ENCODE measurements at places on chromosomes 16 and 17.

DNA sequence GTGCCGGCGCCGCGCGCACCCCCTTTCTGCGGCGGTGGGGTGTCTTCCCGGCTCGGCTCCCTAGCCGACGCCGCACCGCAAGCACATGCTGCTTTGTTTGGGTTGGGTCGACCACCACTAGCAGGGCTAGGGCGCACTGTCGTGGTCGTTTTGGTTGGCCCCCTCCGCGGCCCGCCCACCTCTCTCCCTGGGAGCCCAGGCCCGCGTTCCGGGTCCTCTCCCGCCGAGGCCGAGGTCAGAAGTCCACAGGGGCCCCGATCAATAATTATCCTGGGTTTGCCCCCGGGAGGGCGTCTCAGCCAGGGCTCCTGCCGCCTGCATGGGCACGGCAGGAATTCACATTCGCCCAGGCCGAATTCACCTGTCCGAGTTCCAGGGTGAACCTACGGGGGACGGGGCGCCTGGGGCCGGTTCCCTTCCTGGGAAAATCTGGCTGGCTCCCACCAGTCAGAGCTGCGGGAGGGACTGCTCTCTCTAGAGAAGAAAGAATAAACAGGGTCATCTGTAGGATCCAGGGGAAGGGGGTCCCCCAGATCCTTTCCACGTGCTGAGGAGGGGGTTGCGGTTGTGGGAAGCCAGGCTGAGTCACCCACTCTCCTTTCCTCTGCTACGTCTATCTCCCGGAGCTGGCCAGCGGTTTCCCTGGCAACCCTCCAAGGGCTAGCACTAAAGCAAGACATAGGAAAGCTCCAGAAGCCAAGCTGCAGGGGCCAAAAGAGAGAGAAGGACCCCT is 584 bp upstream of the STAT5B start:
- DNase-seq = no peak

GRCh38 chr17:64147110-64148016 is 17.4 kb upstream of the ERN1 start:
- no peak for DNase-seq

DNA sequence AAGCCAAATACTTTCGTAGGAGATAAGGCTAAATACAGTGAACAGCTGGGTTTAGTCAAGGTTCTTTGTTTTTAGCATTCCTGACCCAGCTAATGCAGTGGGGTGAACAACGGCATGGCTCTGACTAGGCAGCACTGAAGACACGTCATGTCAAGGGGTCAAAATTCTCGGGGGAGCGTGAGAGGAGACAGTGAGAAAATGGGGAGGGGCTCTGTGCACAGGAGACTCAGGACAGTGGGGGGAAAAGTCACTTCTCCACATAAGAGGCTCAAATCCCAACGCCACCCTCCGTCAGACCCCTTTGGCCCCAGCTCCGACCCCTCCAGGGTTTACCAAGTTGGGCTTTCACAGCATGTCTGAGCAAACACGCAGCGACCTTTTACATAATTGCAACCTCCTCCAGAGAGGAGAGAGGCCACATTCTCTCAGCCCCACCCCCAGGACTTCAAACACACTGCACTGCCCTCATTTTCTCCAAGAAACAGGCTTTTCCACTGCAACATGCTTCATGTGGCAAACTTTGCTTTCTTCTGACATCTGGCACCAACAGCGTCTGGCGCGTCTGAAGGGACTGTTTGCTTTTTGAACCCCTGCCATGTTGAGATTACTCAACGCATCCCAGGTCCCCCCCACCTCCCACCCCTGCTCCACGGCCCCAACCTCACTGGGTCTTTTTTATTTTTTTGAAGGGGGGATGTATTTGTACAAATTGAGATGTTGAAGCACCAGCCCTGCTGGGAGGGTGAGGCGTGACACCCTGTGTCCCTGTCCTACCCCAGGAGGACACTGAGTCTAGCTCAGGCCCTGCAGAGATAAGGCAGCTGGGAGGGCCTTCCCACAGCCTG is 30.0 kb downstream of the AXIN2 start:
- no peak for DNase-seq

DNA sequence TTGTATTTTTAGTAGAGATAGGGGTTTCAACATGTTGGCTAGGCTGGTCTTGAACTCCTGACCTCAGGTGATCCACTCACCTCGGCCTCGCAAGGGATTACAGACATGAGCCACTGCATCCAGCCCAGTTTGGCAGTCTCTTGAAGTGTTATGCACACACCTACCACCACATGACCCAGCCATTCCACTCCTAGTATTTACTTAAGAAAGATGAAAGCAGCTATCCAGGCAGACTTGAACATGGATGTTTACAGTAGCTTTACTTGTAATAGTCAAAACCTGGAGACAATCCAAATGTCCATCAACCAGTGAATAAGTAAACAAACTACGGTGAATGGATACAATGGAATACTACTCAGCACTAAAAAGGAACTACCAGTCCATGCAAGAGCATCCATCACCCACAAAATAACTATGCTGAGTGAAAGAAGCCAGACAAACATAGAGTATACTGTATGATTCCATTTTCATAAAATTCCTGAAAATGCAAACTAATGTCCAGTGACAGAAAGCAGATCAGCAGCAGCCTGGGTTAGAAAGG is 37.8 kb upstream of the RASD1 start:
- no peak for DNase-seq

- DNase-seq = no peak
Measured at GRCh38 chr17:82017612-82018151, 5.0 kb downstream of the CENPX start.

DNA sequence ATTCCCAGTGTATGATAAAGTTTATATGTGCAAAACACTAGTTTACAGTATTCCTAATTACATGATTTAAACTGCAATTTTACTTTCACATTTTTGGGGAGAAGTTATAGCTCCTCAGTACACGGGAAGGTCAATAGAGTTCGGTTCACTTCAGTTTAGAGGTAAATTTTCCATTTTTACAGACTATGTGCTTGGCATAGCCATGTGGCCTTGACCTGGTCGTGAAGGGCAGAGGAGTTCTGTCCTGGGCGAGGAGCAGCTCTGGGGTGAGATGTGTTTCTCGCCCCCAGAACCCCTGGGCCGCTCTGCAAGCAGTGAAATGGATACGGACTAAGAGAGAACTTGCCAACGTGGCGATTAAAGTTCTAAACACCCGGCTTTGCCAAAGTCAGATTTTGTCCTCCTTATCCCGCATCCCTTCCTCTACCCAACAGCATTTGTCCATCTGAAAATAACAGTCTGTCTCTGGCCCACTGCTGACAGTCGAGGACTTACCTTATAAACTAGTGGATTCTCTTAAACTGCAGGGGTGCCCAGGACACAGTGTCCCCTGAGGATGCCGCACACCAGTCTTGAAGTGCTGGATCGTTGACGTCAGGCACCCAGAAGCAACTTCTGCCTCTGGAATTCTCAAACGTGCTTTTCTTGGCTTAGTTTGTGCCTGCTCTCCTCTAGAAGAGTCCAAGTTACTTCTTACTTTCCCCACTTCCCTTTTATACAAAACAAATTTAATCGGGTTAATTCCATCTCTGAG is 1.5 kb upstream of the SIAH1 start:
- no peak for DNase-seq
